ENCODE measurements at places on chromosomes 4 and X.

- no peak for DNase-seq
Measured at GRCh38 chr4:149755969-149756368, 59.7 kb downstream of the IQCM start.

GRCh38 chrX:133796282-133796681 is 189.1 kb downstream of the GPC3 start:
- DNase-seq: no peak

DNA sequence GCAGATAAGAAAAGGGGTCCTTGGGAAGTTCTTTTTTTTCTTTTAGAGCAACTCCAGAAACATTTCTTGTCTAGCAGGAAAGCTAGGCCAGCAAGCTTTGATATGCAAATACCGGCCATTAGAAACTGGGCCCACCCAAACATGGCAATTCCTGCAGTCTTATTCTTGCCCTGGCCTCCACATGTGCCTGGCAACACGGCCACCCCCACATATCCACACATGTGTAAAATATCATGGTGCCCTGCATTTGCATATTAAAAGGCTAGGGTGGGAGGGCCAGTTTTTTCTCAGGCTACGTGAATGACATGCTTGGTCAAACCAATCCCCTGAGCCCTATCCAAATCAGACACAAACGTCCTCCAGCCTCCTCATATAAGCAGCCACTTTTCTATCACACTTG is 171.7 kb upstream of the ZCCHC13 start:
- DNase-seq: no peak

DNA sequence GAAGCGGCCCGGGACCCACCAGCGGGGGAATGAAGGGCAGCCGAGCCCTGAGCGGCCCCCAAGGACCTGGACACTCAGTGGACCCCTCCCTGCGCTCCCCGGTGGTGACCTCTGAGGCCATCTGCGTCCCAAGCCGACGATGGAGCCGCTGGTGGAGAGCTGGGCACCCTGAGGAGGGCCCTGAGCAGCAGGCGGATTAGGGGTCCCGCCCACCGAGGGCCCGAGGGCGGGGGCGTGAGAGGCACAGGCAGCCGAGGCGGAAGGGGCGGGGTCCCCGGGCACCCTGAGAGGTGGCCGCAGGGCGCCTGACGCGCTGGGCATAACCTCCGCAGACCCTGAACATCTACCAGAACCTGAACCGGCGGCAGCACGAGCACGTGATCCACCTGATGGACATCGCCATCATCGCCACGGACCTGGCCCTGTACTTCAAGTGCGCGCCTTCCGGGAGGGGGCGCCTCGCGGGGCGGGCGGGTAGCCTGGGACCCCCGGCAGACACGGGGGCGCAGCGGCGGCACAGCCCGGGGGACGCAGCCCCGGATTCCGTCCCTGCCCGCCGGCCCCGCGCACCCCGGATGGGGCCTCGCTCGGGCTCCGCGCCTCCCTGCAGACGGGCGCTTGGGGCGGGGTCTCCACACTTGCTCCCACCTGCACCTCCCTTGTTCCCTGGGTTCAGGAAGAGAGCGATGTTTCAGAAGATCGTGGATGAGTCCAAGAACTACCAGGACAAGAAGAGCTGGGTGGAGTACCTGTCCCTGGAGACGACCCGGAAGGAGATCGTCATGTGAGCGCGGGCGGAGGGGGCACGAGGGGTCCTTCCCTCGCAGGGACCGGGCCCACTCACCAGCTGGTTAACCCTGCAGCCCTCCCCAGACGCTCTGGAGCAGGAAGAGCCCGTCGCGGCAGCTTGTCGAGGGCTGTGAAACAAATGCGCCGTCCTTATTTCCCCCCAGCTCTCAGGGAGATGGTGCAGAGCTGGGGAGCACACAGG is 10.3 kb downstream of the ATP5ME start:
- DNase-seq: peak; percentile 70

- DNase-seq: no peak
Measured at GRCh38 chr4:40874901-40875300, 125.1 kb downstream of the NSUN7 start.

DNA sequence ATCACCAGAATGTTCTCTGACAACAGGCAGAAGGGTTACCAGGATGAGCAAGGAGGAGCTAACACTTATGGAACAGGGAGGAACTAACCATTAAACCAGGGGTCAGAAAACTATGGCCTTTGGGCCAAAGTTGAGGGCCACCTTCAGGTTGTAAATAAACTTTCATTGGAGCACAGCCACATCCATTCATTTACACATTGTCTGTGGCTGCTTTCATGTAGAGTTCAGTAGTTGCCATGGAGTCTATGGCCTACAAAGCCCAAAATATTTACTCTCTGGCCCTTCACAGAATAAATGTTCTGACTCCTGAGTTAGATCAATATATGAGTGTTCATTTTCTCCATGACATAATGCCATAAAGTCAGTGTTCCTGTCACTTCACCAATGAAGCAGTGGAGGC is 13.2 kb upstream of the HCCS start:
- DNase-seq: no peak

DNA sequence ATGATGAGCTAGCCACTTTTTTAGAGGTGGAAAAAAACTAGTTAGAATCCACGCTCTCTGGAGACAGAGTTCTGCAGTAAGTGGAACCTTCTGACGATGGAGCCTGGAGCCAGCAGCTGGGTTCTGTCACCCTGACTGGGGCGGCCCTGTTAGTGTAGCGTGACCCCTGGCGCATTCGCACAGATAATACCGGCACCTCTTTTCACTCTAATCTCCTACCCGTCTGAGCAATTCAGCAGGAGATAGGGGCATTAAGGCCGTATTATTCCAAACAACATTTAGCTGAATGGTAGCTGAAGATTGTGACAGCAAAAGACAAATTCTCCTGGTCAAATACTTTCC is 292.6 kb downstream of the FBXO8 start:
- no peak for DNase-seq

Data from stimulated activated CD8-positive, alpha-beta memory T cell treated with anti-CD3 and anti-CD28 coated beads, Interleukin-2, amount 100 ng/mL, for 48 hours (primary cell).